ENCODE measurements at places on chromosomes 4 and X.
A peak's percentile ranks its signal among the peaks of the same experiment; 100 is the strongest.

DNA sequence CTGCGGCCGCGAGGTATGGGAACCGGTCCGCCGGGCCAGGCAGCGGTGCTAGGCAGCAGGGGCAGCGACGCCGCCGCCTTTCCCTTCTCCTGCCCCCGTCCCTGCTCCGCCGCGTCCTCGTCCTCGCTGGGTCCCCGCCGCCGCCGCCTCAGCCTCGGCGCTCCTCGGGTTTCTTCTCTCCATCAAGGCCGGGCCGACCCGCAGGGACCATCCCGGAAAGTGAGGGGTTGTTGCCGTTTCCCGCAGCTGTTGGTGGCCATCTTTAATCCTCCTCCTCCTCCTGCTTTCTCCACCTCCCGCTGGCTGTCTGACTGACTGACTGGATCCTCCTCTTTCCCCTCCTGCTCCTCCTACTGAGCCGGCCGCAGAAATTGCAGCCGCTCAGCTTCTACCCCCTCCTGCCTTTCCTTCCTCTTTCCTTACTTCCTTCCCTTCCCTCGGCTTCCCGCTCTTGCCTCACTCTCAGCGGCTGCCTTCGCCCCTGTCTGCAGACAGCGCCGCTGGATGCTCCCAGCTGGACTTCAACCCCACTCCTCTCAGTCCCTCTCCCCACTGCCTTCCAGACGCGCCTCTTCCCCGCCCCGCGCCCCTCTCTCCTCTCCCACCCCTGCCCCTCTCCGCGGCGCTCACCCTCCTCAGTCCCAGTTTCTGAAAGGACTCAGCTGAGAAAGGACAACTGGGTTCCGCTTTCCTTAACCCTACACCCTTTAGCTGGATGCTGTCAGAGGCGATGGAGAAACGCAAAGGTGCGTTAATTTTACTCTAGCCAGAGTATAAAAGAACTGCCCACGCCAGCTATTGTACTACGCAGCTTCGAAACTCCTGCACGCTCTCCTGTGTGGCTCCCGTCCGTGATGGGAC lies at the start of gene WDFY3:
Gene WDFY3 (minus strand): TSS at position 309 of the 861 bp plus-strand sequence. CDS start 106,099 bp downstream, outside the sequence.
- H3K27me3 ChIP-seq, result no peaks in the 10 kb centered on the region
- peak; percentile 94 for ATAC-seq
- H3K36me3 ChIP-seq, result no peaks in the 10 kb centered on the region
- H3K4me1 ChIP-seq, result no peaks in the 10 kb centered on the region
- H3K27ac ChIP-seq, result peak within 1 kb of the TSS; percentile 76

- H3K4me3 ChIP-seq, result no peak overlapping the region
- no peaks in the 10 kb centered on the region for H3K36me3 ChIP-seq
- no peaks in the 10 kb centered on the region for H3K4me1 ChIP-seq
- H3K27me3 ChIP-seq, result no peaks in the 10 kb centered on the region
- H3K27ac ChIP-seq, result no peak overlapping the region
Observed at GRCh38 chrX:10310511-10310910, 153.7 kb downstream of the CLCN4 start.

- H3K4me1 ChIP-seq, result no peaks in the 10 kb centered on the region
- H3K27me3 ChIP-seq, result no peaks in the 10 kb centered on the region
- no peak overlapping the region for H3K4me3 ChIP-seq
- no peaks in the 10 kb centered on the region for H3K36me3 ChIP-seq
- H3K27ac ChIP-seq, result peak overlapping the region; percentile 59
- ATAC-seq, result peak; percentile 39
Observed at GRCh38 chrX:108312957-108313356, 125.3 kb downstream of the COL4A6 start.

DNA sequence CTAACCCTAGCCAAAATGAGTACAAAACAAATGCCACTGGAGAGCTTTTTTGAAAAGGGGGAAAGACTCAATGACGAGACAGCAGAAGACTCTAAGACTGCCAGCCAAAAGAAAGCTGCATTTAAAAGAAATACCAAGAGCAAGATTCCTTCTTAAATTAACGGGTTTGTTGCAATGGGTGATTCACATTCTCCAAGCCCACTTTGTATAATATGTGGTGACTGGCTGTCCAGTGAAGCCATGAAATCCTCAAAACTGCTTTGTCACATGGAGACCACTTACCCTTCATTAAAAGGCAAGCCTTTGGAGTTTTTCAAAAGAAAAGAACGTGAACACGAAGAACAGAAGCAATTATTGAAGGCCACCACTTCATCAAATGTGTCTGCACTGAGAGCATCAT lies 68.2 kb downstream of the MRPL1 start:
- H3K27ac ChIP-seq, result no peak overlapping the region
- no peaks in the 10 kb centered on the region for H3K4me1 ChIP-seq
- no peaks in the 10 kb centered on the region for H3K27me3 ChIP-seq
- no peak for ATAC-seq

GRCh38 chr4:67292045-67292444 lies 253.3 kb downstream of the CENPC start:
- no peaks in the 10 kb centered on the region for H3K27me3 ChIP-seq
- no peak overlapping the region for H3K4me3 ChIP-seq
- ATAC-seq, result no peak
- no peaks in the 10 kb centered on the region for H3K4me1 ChIP-seq

- no peaks in the 10 kb centered on the region for H3K36me3 ChIP-seq
- H3K4me1 ChIP-seq, result no peaks in the 10 kb centered on the region
- no peak overlapping the region for H3K27ac ChIP-seq
- H3K4me3 ChIP-seq, result no peak overlapping the region
Observed at GRCh38 chr4:172716291-172716690, 452.3 kb upstream of the GALNT7 start.

DNA sequence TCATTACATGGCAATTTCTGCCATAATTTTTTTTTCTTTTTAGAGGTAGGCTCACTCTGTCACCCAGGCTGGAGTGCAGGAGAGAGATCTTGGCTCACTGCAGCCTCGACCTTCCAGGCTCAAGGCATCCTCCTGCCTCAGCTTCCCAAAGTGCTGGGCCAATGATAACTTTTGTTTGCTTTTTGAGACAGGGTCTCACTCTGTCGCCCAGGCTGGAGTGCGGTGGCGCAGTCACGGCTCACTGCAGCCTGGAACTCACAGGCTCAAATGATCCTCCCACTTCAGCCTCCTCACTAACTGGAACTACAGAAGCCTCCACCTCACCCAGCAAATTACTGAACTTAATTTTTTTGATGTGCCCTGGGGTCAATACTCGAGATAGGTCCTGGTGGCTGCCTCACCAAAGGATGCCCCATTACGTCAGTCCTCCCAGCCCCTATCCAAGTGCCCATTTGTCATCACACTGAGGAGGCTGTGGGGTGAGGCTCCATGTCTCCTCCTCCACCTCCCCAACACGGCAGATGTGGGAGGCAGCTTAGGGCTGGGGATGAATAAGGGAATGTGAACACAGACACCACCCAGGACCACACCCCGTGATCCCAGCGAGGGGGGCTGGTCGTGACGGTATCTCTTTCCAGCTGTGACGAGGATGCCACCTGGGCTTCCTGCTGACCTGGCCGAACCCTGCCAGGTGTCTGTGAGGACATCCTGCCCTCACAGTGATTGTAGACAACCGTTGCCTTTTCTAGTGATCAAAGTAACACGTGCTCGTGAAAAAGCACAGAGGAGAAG lies 12.4 kb upstream of the NKX1-1 start:
- no peak overlapping the region for H3K27ac ChIP-seq
- no peaks in the 10 kb centered on the region for H3K36me3 ChIP-seq
- peaks cover 92% of the 10 kb centered on the region for H3K27me3 ChIP-seq
- H3K4me1 ChIP-seq, result peaks cover 11% of the 10 kb centered on the region

DNA sequence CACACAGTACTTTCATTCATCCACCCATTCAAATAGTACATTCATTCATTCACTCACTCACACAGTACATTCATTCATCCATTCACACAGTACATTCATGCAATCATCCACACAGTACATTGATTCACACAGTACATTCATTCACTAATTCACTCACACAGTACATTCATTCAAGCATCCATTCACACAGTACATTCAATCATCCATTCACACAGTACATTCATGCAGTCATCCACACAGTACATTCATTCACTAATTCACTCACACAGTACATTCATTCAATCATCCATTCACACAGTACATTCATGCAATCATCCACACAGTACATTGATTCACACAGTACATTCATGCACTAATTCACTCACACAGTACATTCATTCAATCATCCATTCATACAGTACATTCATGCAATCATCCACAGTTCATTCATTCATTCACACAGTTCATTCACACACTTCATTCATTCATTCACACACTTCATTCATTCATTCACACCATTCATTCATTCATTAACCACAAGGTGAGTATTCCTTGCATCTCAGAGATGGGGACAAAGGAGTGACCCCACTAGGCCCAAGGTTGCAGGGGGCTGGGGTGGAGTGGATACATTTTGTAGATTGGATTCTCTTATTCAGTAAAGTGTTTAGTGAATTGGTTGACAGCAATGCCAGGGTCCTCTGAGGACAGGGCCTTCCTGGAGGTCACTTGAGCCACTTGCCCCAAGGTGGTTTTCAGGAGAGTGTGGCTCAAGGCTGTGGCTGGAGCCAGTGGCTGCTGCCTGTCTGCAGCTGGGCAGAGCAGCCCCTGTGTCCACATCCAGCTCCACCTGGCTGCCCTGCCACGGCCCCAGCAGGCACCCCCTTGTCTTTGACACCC lies 4.3 kb upstream of the SPON2 start:
- H3K4me3 ChIP-seq, result no peak overlapping the region
- H3K4me1 ChIP-seq, result peaks cover 19% of the 10 kb centered on the region
- no peak for ATAC-seq
- H3K27me3 ChIP-seq, result peaks cover 25% of the 10 kb centered on the region
- no peaks in the 10 kb centered on the region for H3K36me3 ChIP-seq

DNA sequence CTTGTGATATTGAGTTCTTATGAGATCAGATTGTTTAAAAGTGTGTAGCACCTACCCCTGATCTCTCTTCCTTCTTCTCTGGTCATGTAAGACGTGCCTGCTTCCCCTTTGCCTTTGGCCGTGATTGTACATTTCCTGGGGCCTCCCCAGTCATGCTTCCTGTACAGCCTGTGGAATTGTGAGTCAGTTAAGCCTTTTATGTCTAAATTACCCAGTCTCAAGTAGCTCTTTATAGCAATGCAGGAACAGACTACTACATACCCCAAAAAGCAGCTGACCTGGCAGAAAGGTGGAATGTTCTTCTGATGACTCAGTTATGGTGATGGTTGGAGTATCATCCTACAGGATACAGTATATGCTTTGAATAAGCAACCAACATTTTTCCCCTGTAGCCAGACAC lies 11.4 kb upstream of the MCUB start:
- ATAC-seq, result peak; percentile 46
- H3K27me3 ChIP-seq, result no peaks in the 10 kb centered on the region
- H3K4me3 ChIP-seq, result no peak overlapping the region

DNA sequence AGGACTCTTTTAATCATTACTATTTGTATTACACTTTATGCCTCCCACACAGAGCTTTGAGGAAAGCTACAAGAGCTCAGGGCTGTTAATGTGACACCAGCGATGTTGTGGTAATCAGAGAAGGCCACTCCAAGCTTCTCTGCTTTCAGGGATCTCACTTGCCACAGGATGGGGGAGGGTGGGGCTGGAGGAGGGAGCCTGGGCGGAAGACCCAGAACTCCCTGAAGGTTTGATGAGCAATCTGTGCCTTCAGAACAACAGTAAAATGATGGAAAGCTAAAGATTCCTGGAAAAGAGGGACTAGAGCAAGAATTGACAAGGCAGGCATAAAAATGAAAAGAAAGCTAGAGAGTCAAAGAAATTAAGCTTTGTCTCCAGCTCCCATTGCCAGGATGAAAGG lies 75.6 kb downstream of the MAML3 start:
- H3K27me3 ChIP-seq, result no peaks in the 10 kb centered on the region
- no peaks in the 10 kb centered on the region for H3K36me3 ChIP-seq
- H3K27ac ChIP-seq, result no peak overlapping the region
- peak; percentile 67 for ATAC-seq
- H3K4me1 ChIP-seq, result no peaks in the 10 kb centered on the region

DNA sequence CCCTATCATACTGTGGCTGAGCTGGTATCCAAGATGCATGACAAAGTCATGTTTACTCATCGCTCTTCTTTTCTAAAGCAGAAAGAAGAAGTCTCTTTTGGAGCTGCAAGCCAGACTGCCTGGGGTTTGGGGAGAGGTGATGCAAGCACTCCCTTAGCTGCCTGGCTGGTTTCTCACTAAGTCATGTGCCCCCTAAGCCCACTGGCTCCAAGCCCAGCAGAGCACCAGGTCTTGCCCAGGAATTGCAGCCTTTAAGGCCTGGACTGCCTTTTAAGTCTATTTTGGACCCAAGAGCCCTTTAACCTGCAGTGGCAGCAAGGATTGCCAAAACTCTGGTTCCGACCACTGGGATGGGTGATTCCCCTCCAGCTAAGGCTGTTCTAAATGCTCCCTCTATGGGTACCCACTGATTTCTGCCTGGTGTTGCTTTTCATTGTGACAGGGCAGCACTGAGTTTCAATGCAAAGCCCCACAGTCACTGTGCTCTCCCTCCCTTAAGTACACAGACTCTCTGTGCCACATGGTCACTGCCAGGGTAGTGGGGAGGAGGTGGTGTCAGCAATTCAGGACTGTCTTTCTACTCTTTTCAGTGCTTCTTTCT lies 548.6 kb downstream of the TLL1 start:
- no peaks in the 10 kb centered on the region for H3K4me1 ChIP-seq
- H3K27ac ChIP-seq, result no peak overlapping the region
- no peaks in the 10 kb centered on the region for H3K27me3 ChIP-seq
- ATAC-seq, result no peak
- H3K4me3 ChIP-seq, result no peak overlapping the region

- H3K36me3 ChIP-seq, result no peaks in the 10 kb centered on the region
- no peak overlapping the region for H3K4me3 ChIP-seq
- no peaks in the 10 kb centered on the region for H3K4me1 ChIP-seq
- no peak overlapping the region for H3K27ac ChIP-seq
Observed at GRCh38 chr4:127239902-127240763, 392.6 kb upstream of the INTU start.

- H3K4me3 ChIP-seq, result no peak overlapping the region
- H3K4me1 ChIP-seq, result no peaks in the 10 kb centered on the region
- H3K27me3 ChIP-seq, result no peaks in the 10 kb centered on the region
- H3K27ac ChIP-seq, result no peak overlapping the region
Observed at GRCh38 chr4:1933700-1934099, 62.5 kb downstream of the NSD2 start.

DNA sequence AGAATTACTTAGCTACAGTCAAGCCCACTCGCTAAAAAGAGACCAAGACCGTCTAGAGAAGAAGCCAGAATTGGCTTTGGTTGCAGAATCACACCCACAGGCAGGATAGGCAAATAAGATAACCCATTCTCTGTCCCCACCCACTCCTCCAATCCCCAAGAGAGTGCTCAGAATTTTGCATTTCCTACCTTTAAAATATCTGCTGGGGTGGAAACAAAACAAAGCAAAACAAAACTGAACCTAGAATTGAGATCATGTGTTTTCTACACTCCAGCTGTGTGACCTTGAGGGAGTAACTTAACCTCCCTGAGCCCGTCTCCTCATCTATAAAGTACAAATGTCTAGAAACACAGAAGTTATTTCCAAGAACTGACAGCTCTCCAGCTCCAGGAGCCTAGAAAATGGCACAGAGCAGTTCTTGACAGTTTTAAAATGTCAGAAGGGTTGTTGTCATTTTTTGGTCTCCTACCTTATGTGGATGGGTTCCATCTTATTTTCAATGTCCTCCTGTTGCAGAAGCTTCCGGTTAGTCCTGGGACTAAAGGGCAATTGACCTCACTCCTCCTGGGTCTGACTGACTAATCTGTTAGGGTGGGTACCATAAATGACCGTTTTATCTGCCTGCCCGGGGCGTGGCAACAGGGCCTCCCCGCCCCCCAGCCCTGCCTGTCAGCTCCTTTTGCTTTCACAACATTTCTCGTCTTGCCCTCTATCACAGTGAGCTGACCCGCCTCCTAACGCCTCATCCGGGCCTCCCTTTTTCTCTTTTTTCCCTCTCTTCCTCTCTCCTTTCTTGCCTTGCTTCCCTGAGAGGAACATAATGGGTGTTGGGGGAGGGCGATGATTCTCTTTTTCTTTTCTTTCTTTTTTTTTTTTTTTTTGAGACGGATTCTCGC lies 114.0 kb downstream of the RBM47 start:
- no peaks in the 10 kb centered on the region for H3K36me3 ChIP-seq
- no peak overlapping the region for H3K4me3 ChIP-seq
- no peaks in the 10 kb centered on the region for H3K27me3 ChIP-seq
- peak; percentile 25 for ATAC-seq
- no peak overlapping the region for H3K27ac ChIP-seq
- no peaks in the 10 kb centered on the region for H3K4me1 ChIP-seq
